Ecto neural progenitor cell (in vitro differentiated cells): ENCODE measurements at places on chromosomes 7 and 10.
A peak's percentile ranks its signal among the peaks of the same experiment; 100 is the strongest.

DNA sequence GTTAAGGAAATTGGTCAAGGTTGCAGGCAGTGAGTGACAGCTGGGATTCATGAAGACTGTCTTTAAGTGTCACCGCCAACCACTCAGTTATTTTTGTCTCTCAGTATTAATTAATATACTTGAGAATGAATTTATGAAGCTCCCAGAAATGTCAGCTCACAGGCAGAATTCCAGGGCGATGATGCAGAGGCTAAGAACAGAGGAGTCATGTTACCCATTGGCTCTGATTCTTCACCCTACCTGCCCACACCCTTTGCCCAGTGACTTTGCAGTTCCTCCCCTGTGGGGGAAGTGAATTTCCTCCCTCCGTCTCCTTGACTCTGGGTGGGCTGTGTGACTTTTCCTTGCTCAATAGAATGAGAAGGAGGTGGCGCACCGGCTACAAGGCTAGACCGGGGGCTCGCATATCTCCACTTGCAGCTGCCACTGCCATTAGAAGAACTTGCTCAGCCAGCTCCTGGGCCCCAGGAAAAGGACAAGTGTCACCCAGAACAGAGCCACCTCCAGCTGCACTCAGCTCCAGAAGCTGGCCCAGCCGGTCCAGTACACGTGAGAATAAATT lies 157.1 kb upstream of the PRKCQ start:
- DNase-seq = no peak

GRCh38 chr7:2621948-2622640 lies 9.7 kb upstream of the TTYH3 start:
- peak; percentile 68 for DNase-seq

DNA sequence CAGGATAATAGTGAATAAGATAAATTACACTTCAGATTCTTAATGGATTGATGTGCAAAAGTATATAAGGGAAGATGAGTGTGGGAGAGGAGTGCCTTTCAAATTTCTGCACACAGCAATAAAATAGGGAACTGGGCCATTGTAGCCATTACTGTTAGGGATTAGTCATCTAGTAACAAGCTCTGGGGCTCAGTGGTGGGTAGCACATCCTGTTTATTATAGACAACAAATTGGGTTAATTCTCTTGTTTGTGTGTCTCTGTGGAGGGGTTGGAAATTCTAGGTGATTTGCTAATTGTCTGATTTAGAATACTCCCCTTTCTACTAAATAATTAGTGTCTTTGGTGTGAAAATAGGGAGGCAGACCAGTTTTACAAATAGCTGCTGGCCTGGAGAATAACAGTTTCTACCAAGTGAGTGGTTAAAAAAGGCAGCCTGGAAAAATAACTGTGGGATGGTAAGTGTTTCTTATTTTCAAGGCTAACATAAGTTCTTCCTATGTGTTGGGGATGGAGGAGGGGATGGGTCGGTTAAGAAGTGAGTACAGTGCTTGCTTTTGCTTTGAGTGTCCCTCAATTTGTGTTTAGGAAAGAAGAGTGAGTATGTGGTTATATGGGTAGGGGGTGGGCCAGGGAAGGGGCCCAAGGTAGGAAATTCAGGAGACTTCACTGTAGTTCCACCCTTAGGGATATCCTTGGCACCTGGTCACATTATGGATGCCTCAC lies 43.3 kb upstream of the TMEM248 start:
- DNase-seq = no peak

DNA sequence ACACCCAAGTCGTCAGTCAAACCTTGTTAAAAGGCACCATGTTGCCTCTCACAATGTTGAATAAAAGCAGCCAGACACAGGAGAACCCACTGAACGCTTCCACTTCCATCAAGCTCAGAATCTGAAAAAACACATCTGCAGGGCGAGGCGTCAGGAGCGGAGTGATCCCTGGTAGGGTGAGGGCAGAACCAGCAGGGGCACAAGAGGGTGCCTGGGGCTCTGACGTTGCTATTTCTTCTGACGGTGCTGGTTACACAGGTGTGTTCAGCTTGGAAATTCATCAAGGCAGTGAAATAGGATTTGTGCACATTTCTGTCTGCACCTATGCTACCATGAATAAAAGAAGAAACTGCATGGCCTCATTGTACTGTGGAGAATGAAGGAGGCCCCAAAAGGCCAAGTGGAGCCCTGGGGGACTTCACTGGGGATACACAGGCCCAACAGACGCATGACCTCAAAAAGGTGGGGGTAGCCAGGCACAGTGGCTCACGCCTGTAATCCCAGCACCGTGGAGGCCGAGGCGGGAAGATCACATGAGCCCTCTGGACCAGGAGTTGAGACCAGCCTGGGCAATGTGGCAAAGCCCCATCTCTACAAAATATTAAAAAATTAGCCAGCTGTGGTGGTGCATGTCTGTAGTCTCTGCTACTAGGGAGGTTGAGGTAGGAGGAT lies 19.2 kb upstream of the NCAPG2 start:
- DNase-seq = no peak

DNA sequence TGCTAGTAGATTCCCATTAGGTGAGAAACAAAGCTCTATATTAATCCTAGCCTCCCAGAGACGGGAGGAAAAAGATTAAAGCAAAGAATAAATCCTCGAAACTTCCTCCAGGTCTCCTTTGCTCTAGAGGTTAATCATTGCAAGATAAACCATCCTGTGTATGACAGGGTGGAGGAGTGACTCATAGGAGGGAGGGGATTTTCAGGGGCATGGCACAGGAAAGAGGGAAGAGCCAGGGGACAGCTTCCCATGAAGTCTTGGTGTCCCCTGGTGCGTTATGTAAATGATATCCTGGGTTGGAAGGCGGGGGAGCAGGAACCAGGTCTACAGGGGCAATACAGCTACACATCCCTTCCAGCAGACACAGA lies 780 bp downstream of the CYP3A5 start:
- DNase-seq = no peak

DNA sequence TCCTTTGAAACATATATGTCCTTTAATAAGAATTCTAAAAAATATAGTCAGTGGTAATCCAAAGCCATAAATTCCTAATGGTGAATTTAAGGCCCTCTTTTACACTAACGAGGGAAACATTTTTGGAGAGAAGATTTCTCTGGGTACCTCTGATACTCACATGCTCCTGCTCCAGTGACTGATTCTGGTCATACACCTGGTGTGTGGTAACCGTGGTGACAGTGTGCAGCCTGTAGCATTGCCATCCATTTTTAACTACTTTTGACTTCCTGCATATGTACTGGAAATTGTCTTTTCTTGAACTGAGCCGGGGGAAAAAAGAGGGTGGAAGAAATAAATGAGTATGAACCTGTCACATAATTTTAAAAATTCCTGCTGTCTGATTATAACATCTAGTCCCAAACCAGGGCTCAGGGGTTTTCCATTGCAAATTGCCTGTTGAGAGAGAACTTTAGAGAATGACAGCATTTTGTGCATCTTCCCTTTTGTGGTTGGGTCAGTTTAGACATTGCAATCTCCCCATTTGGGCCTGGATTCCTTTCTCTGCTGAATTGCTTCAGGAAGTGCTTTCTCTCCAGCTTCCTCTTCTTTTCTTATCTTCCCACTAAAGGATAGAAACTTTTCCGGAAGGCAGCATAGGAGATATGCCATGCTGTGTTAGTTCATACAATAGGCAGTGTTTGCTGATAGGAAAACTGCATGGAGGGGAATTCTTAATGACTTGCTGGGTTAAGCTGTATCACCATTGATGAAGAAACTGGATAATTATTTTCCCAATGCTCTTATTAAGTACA lies 125.5 kb downstream of the GRM3 start:
- DNase-seq = no peak
